Gastroesophageal sphincter (tissue), 4 donors: ENCODE measurements at places on chromosomes 7 and 10.

- ATAC-seq: no peak
Measured at GRCh38 chr7:77396894-77397547, 19.1 kb downstream of the GSAP start.

DNA sequence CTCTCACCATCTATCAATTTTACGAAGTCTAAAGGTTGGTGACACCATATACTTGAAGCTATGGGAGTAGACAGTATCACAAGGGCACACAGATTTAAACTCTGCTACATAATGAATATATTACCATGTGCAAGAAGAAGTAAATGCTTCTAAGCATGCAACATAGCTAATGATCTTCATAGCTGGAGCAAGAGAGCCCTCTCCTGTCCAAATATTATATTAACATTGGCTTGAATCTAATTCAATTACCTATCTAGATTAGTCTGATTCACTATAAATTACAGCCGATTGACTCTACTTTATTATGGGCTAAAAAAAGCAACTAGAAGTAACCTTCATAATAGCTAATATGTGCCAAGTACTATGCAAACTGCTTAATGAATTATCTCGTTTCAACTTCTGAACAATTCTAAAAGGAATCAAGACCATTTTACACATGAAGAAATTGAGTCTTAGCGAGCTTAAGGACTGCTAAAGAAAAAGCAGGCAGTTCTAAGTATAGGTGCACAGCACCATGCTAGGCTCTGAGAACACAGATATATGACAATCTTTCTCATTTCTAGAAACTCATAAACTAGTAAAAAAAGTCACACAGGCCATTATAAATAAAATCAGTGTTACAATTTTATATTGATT is 21.9 kb downstream of the FRA10AC1 start:
- no peak for ATAC-seq

DNA sequence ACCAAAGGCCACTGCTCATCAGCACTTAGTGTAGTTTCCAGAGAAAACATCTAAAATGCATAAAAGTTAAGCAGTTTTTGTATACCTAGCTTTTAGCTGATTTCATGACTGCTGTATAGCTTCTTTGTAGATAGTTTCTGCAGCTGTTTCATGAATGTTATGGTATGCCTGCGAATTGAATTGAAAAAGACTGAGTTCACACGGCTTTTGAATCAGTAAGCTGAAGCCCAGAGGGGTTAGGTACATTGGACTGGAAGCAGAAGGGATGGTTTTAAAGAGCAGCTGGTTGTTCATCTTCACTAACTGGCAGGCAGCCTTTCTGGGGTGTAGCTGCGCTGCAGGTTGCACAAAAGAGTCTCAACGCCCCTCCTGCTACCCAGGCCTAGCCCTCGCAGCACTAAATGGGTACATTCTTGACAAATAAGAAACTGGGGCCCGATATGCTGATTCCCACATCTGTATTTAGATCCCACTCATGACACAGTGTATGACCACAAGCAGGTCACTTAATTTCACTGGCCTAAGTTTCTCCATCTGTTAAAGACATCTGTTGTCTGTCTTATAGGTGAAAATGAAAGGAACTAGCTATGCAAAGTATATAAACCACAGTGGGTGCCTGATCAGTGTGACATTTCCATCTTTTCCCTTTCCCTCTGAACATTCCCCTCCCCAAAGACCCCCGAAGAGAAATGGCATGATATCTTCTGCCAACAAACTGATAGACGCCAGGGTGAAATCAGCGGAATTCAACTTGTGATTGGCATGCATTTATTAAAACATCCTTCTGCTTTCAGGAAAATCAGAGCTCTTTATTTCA is 85.9 kb upstream of the AGBL3 start:
- no peak for ATAC-seq

- no peak for ATAC-seq
Measured at GRCh38 chr7:3544202-3544601, 243.2 kb downstream of the SDK1 start.

DNA sequence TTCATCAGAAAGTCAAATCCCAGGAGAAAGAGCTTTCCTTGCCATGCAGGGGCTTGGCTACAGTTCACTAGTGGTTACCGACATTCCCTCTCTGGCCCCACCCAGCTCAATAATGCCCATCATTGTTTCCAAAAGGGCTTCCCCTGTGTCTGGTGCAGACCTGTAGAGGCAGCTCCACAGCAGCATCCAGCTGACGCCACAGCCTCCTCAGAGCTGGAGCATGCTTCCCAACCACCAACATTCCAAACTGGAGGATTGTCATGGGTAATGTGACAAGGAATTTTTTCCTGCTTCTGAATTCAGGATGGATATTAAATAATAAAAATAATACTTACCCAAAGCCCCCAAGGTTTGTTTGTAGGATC is 77.4 kb downstream of the ZNF365 start:
- no peak for ATAC-seq

DNA sequence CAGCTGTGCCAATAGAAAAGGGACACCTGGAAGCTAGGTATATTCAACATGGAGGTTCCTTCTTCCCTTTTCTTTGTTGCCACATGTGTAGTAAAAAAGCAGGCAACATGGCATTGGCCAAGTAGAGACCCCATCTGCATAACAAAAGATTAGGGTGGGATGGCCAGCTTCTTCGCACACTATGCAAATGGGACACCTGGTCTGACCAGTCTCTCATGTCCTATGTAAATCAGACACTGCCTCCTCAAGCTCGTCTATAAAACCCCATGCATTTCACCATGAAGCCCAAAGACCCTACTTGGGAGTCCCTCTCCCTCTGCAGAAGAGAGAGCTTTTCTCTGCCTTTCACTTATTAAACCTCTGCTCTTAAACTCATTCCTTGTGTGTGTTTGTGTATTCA is 53.9 kb downstream of the MYL10 start:
- no peak for ATAC-seq

- peak; percentile 2 for ATAC-seq
Measured at GRCh38 chr10:79066411-79067240, 2.1 kb upstream of the ZMIZ1 start.

DNA sequence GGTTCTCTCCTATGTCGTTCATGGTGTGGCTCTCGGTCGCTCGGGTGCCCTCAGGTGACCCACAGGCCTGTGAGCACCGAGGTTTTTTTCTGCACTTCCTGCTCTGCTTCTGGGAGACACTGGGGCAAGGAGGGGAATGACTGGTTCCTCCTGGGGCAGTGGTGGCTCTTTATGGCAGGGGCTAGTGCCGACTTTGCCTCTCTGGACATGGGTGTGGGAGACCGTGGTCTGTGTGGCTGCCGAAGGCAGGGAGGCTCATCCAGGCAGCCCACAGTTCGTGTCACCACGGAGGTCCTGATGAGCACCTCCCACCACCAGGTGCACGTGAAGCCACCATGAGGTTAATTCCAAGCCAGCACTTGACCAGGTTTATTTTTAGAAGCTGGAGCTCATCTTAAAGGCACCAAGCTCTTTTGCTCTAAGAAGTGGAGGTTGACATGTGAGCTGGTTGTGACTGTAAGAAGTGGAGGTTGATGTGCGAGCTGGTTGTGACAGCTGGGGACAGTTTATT is 24.7 kb upstream of the DPYSL4 start:
- ATAC-seq: no peak

GRCh38 chr7:46999866-47000265 is 582.0 kb downstream of the TNS3 start:
- no peak for ATAC-seq

DNA sequence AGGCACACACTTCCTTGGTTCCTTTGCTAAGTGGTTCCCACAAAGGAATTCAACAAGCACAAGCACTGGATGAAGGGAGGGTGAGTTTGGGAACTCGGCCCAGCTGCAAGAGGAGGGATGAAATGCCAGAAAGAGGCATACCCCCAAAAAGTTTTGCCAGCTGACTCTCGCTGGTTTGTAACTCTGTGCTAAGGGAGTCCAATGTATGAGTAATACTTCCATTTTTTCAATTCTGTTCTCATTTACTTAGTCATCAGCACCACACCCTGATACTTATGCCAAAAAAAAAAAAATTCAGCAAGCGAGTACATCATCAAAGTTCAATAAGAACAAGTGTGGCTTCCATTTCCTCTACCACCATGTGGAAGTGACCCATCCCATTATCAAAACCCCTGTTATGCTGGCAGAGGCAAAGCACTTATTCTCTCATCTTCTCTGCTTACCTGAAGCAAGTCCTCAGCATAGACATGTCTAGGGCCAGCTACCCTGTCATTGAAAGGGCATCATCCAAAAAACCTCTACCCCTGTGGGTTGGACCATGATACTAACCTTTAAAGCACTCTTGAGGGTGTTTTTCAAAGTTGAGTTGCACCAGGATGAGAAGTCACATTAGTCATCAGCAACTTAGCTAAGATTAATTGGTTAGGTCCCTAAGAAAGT is 6.9 kb upstream of the HYCC1 start:
- peak; percentile 88 for ATAC-seq

- no peak for ATAC-seq
Measured at GRCh38 chr7:103719070-103719469, 270.4 kb downstream of the RELN start.

- no peak for ATAC-seq
Measured at GRCh38 chr7:29840701-29841100, 34.4 kb downstream of the WIPF3 start.

DNA sequence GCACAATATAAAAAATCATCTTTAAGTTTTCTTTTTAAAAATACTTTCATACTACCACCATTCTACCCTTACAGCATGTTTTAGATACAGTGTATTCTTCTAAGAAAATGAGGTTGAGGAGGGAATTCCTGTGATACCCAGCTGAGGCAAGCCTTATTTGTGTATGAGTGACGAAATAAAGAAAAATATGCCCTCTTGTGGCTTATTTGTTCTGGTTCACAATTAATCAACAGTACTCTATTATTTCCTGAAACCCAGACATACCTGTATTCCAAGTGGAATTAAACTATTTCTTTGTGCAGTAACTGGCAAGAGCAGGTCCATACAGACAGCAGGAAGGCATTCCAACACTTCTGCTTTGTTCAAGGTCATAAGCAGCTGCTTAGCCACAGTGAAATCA is 4.5 kb upstream of the SEMA3D start:
- ATAC-seq: no peak

DNA sequence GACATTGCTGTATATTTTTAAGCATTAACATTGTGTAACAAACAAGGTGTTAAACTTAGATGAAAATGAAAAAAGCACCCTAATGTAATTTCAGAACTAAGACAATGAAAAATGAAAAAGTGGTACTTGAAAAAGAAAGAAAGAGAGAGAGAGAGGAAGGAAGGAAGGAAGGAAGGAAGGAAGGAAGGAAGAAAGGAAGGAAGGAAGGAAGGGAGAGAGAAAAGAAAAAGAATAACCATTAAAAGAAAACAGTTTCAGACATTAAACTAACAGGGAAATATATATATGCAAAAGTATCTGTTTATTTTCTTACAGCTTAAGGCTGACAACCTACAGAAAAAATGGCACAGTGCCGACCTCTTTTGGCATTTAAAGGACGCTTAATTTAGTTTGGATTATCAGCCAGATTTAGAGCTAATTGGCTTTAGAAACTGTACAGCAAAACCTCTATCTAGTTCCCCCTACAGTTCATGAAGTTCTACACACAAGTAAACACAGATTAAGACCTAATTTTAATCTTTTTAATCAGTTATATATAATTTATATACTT is 13.8 kb downstream of the MTERF1 start:
- no peak for ATAC-seq

- ATAC-seq: no peak
Measured at GRCh38 chr7:143281529-143281928, 3.2 kb upstream of the TMEM139 start.

DNA sequence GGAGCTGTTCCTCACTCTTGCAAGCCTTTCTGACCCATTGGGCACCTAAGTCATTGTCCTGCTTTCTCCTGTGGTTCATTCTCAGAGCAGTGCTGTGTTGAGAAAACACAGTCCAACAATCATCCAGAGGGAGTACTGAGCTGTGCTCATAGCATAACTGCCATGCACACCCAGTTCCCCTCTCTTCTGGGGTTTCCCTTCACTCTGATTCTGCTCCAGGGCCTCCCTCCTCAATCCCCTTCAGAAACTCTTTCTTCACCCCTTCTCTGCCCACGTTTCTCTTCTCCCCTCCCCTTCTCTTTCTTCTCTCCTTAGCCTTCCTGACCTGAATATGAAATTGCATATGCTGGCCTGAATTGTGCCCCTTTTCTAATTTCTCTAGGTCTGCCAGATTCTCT is 155.8 kb downstream of the AOAH start:
- ATAC-seq: no peak

DNA sequence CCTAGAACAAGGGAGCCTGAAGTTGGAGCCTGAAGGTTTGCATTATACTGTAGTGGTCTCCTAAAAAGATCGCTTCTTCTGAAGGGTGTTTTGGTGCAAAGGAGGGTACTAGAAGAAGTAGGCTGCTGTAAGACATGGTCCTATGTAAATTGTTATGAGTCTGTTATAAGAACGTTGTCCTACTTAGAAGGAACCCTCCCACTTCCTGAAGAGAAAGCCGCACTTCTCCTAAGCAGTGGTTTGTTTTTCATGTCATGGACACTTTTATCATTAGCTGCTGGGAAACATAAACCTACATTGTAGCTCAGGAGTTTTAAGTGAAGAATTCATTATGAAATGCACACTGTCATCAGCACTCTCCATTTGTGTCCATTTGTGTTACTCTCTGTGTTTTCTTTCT is 129.1 kb upstream of the ITGB1 start:
- ATAC-seq: no peak

DNA sequence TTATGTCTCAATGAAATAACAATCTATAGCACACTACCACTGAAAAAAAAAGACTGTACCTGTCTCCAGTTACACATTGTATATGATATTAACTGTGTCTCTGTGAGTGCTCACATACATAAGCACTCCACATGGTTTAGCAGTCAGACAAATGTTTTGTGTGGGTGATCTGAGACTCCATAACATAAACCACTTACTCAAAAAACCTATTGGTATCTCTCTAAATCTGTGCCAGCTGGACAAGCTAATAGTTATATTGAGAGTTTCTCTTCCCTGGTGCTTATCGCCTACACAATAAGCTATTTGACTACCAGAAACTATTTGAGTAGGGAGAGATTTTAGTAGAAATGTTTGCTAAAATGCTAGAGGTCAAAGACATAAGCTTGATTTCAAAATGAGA is 190.1 kb upstream of the AGR3 start:
- no peak for ATAC-seq

DNA sequence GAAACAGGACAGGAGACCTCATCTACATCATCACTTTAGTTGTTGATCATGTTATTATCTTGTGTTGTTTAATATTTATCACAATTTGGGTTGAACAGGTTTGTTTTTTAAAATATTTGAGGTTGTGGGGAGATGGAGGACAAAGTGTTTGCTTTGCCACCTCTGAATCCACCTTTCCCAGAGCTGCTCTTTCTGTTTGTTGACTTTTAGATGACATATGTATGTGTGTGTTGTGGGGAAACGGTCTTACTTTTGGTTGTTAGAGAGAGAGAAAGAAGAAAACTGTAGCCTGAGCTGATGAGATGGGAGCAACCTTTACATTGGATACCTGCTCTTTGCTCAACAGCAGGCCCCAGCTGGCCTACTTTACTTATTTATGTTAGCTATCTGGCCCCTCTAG is 19.0 kb upstream of the SLC16A12 start:
- no peak for ATAC-seq

DNA sequence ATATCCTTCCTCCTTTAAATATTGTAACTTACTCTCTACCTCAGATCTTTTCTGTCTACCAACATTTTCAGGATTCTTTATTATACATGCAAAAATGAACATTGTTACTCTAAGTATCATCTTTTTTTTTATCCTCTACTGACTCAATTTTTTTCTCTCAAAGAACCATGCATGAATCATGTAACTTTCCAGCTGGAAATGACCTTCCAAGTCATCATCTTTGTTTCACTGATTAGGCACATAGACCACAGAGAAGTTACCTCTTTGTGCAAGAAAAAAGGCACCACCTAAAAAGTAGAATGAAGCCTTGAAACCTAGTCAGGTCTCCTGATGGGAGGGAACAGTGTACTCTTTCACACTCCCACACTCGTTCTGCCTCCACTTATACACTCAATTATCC is 234.9 kb downstream of the HGF start:
- ATAC-seq: no peak
